ENCODE measurements at places on chromosomes 7 and 10.

DNA sequence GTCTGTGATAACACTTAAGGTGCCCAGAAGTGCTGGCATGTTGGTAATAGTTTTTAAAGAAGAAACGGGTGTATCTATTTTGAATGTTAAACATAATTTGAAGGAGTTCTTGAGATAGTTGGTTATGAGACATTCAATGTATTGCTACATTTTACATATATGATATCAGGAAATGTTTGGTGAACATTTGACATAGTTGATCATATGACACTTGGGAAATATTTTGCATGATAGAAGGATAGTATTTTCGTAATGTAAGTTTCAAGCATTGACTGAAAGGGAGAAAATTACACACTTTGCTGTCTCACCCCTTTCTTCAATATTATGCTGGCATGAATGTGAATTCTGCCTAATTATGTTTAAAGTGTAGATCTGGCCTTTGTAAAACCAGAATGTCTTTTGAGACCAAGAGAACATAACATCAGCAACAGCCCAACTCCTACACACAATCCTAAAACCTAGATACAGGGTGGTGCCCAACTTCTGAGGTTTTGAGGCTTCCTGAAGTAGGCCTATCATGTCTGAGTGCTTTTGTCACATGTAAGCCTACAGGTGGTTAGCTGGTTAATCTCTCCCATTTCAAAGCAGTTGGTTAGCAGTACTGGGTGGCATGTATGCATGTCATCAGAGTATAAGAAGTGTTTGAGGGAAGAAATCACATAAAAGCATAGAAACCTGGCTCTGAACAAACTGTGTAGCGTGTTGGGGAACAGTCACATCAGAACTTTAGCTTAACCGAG lies 2.1 kb downstream of the ADD3 start:
- no peak for DNase-seq

GRCh38 chr7:4437916-4438315 lies 244.2 kb upstream of the FOXK1 start:
- DNase-seq: no peak

- DNase-seq: no peak
Measured at GRCh38 chr7:139562491-139562890, 39.0 kb downstream of the CLEC2L start.

DNA sequence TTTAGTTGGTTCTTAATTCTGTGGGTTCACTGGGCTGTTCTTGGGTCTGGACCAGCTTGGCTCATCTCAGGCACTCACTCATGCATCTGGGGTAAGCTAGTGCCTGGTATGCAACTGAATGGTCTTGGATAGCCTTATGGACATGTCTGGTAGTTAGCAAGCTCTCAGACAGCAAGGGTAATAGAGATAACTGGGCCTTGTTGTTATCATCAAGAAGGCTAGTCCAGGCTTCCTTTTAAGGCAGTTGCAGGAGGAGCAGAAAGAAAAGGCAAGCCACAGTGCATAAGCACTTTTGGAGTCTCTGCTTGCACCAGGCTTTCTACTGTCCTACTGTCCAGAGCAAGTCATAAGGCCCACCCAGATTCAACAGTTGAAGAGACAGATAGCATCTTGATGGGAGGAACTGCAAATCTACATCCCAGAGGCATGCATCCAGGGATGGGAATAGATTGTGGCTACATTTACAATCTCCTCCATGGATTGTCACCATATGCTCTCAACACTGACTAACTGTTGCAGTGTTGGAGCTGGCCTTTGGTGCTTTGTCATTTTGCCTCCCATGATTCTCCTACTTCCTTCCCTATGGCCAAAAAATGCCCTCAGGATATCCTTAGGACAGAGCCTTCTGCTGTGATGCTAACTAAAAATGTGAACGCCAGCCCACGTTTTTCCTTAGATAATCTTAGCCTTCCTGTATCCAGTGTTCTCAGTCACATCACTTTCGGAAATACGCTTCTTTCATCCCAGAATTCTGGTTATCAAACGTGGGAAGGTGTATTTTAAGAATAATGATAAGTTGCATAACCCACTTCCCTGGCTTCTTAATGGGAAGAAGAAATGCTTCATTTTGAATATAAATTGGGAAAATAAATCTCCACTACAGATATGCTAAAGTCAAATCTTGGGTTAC lies 3.6 kb downstream of the GIMAP4 start:
- DNase-seq: no peak

DNA sequence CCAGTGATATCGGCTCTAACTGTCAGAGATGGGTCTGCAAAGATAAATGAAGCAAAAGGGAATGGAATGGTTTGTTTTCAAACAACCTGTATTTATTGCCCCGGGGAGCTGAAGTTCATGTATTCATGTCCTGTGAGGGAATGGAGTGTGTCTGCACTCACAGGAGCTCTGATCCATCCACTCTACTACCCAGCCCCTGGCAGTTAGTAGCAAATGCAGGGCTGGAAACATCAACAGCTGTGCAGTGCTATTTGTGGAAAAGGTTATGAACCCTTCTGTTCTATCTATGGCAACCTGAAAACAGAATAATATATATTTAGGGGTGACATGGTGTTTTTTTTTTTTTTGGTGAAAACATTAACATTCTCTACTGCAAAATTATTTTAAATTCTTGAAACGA lies 9.8 kb downstream of the AGR2 start:
- no peak for DNase-seq

DNA sequence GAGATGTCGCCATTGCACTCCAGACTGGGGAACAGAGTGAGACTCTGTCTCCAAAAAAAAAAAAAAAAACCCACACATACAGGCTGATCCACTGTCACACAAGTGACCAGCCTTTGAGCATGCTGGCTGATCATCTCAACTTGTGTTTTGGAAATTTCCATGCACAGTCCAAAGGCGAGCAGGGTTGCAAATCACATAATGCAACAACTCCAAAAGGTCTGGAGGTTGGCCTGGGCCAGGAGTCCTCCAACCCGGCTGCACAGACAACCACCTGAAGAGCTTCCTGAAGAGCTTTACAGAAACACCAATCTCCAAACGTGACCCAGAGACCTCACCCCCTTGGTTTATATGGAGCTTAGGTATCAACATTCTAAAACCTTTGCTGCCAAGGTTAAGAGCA lies 16.4 kb downstream of the PARD3 start:
- DNase-seq: no peak

- DNase-seq: no peak
Measured at GRCh38 chr10:6713716-6714115, 133.6 kb upstream of the PRKCQ start.

- DNase-seq: no peak
Measured at GRCh38 chr10:34495938-34496337, 319.2 kb downstream of the PARD3 start.

DNA sequence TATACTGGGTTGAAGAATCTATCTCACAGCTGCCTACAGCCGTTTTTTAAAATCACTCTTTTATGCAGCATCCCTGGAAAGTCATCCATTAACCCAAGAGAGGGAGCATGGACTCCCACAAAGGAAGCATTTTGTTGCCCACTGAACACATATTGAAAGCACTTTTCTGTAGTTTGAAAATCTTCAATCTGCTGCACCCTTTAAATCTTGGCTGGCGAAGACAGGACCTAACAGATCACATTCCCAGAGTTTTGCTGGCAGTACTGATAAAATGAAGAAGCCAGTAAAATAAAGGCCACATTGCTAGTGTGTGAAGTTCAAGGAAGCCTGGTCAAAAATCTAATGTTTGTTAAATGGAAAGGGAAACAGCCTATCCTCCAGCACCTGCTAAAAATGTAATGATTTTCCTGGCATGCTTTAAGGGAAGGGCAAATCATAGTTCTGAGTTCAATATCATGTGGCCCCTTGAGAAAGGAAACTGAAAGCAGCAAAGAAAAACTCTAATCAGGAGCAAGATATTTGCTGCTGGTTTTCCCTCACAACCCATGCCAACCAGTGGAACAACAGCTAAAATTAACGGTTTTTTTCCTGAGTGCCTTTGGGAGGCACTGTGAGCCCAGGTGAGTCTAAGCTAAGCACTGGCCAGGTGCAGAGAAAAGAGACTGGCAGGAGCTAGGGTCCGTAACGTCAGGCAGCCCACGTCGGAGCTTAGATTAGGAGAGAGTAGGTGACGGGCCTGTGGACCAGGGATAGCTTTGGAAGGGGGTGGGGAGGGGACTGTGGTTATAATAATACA lies 97.9 kb upstream of the PALS2 start:
- DNase-seq: no peak

DNA sequence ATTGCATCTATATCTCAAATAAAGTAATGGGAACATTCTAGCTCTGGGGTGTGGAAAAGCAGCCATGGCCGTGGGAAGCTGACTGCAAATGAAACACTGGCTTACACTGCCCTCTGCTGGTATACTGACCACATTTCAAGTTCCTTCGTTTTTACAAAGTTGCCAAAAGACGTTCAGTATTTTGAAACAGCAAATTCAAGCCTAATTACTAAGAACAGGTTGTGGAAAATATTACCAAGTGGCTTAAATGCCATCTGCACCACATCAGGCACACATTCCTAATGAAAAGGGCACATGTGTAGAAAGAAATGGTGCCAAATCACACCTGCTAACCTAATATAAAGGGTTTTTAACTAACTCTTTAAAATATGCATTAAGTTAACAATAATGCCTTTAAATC lies 83.9 kb downstream of the JAZF1 start:
- DNase-seq: no peak

- DNase-seq: no peak
Measured at GRCh38 chr10:659688-660141, 29.8 kb downstream of the DIP2C start.

GRCh38 chr7:537911-538634 lies 18.4 kb upstream of the PDGFA start:
- no peak for DNase-seq

- DNase-seq: no peak
Measured at GRCh38 chr10:63554657-63555056, 33.5 kb downstream of the REEP3 start.

DNA sequence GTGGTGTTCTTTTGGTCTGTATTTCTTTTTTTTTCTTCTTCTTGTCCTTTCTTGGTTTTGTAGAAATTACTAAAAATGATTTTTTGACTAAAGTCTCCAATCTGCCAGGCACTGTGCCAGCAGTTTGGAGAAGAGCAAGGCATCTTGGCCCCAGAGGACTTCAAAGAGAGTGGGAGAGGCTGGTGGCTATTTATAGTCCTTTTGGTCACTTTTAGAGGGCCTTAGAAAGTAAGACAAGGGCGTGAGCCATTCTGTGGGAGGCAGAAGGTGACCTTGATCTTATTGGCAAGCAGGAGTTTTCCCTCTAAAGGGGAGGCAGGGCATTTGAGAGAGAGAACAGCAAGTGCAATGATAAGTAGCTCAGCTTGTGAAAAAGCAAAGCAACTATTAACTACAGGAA lies 211.9 kb downstream of the GALNT17 start:
- DNase-seq: no peak

- DNase-seq: no peak
Measured at GRCh38 chr10:80265740-80266512, 23.5 kb downstream of the MAT1A start.

GRCh38 chr7:16739863-16740622 lies 13.5 kb upstream of the TSPAN13 start:
- no peak for DNase-seq

DNA sequence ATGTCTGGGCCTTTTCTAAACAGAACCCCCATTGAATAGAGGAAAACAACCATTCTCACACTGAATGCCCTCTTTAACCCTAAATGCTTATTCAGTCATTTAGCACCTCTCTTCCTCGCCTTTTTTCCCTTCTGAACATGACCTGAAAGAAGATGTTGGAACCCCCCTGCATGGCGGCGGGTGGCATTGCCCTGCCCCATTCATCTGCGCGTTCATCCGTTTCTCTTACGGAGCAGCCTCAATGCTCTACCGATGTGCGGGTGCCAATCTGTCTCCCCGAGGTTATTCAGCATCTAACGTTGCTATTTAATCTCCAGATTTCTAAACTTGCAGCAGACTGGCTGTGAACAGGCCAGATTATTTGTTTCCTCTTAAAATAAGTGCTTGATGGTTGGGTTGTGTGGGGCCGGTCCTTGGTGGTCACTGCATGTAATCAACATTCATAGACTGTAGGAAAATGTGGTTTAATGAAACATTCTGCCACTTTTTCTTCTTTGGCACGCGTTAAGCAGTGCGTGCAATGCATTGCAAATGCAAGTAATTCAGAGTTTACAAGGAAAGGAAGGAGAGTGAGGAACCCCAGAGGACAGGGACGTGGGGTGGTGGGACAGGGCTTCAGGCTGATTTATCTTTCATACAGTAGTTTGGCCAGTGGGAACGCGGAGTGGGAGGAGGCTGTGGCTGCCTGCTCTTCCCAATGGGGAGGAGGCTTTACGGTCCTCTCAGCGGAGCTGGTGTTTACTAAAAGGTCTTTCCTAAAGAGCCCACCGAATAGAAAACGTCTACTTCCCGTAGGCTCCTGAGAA lies 286.7 kb downstream of the DPP6 start:
- no peak for DNase-seq

- no peak for DNase-seq
Measured at GRCh38 chr7:123716877-123717276, 31.9 kb downstream of the WASL start.

- no peak for DNase-seq
Measured at GRCh38 chr10:115857856-115858255, 415.1 kb downstream of the GFRA1 start.

Data from thoracic aorta (tissue), 2 donors.